ENCODE measurements at places on chromosomes 11 and 22.

GRCh38 chr11:12435264-12435663, 57.9 kb downstream of the PARVA start:
- no peak for DNase-seq

GRCh38 chr11:47271328-47271727, 1.4 kb downstream of the MADD start:
- peak; percentile 6 for DNase-seq

DNA sequence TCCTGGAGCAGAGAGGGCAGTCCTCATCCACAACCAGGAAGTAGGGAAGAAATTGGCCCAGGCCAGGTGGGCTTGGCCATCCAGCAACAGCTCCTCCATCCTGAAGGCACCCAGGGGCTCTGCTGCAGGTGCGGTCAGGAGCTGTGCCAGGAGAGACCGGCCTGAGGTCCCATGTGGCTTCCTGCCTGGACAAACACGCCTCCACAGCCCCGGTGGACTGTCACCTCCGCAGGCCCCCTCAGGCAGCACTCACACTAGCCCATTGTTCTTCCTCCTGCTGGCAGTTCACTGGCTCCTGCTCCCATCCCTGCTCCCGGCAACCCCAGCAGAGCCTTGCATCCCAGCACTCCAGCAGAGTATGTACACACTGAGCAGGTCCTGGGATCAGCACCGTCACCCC, 16.0 kb upstream of the POU2AF1 start:
- DNase-seq: no peak

DNA sequence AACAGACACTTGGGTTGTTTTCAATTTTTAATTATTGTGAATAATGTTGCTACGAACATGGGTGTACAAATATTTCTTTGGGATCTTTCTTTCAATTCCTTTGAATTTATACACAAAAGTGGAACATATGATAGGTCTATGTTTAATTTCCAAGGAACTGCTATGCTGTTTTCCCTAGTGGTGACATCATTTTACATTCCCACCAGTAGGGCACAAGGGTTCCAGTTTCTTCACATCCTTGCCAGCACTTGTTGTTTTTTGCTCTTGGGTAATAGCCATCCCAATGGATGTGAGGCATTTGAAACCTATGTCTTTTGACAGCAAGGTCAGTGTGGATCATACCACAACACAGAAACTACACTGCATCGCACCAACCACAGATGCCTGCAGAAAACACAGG, 41.8 kb upstream of the SCN3B start:
- no peak for DNase-seq

- no peak for DNase-seq
These were observed 42.6 kb downstream of the FAM83F start for GRCh38 chr22:40037320-40037719.

DNA sequence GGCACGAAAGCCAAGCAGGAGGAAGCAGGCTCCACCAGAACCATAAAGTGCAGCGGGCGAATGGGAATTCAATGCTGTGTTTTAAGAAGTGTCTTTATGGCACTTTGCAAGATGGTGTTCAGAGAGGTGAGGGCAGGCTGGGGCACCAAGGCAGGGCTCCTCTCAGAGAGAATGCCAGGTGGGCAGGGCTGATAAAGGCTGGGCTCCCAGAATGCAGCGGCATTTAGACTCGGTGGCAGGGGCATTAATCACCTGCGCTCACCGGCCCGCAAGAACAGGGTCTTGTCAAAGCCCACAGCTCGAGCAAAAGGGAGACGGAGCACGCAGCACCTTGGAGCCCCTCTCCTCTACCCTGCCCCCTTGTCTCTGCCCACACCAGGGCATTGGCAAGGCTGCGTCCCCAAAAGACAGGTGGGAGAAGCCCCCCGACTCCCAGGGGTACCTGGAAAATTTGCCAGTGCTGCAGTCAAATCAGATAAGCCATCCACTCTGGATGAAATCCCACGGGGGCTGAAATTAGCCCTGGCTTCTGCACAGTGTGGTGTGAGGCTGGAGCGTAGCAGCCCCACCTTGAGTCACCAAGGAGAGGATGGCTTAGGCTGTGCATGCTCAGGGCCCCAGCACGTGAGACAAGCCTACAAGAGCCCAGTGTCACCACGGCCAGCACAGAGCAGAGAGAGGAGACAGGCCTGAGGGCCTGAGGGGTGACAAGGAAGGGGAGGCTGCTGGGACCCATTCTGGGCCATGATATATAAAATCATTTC, 8.1 kb downstream of the MACROD1 start:
- no peak for DNase-seq

- no peak for DNase-seq
These were observed 16.2 kb upstream of the ARHGAP20 start for GRCh38 chr11:110728476-110728875.

DNA sequence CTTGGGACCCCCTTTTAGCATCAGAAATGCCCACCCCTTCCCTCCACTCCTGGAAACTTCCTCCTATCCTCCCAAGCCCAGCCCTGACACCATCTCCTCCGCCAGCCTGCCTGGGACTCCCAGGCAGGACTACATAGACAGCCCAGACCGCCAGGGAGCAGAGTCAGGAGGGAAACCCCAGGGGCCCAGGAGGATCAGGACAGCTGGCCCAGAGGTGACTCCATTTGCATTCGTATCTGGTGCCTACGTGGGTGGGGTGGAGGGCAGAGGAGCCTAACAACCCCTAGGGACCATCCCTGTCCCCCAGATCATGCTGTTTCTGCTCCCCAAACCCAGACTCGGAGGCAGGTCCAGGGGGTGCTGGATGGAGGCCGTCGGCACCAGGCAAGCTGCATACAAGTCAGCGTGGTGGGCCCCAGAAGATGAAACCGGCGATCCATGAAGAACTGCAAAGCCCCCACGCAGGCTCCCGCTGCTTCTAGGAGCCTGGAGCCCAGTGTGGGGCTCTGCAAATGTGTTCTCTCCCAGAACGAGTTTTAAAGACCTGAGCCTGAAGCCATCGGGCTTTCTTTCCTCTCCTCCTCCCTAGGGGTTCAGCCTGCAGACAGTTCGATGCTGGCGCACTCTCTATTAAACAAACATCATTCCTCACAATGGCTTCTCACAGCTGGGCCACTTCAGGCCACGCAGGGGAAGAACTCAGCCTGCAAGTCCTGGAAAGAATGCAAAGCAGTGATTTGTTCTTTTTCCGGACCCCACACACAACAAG, 1506.8 kb downstream of the BRD1 start:
- DNase-seq: no peak

- peak; percentile 77 for DNase-seq
These were observed 10.8 kb upstream of the OR51D1 start for GRCh38 chr11:4626207-4627099.

DNA sequence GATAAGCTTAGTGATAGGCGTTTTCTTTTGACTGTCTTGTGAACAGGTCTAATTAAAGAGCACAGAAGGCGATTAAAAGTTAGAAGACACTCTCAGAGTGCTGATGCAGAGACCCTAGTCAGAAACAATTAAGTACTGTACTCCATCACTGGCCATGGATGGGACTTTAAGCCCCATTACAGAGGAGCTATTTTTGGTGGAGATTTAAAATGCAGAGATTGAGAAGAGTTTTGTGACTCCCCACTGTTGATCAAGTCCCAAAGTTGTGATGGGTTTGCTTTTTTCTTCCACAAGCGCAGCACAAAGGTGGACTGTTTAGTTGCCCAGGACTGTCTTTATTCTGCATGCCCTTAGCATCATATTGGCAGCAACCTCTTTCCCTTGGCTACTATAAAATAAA, 978 bp downstream of the LUZP2 start:
- no peak for DNase-seq

- DNase-seq: no peak
These were observed 16.6 kb upstream of the BCR start for GRCh38 chr22:23163665-23164064.

- DNase-seq: no peak
These were observed 19.6 kb upstream of the POU2AF2 start for GRCh38 chr11:111225881-111226280.

DNA sequence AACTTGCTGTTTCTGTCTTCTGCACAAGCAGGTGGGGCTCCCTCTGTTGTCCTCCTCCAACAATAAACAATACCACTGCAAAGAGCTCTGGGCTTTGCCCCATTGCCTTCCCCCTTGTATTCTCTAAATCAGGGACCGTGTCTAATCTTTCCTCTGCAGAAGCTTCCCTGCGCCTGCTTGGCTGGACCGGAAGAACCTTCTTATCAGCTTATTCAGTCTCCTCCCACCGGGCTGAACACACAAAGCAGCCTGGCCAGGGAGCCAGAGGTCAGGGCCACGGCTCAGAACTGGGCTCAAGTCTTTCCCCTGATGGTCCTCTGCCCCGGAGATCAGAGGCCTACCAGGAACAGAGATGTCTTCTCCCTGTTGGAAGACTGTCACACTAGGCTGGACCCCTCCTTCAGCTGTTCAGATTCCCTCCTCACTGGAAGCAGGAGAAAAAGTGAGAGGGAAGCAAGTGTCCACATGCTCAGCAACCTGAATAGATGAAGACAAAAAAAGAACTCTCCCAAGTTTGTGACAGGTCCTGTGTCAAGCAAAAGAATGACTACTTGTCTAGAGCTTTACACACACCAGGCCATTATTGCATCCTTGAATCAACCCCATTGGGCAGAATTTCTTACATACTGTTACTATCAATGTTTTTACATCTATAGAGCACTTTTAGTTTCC, 63.7 kb downstream of the RAB30 start:
- peak; percentile 6 for DNase-seq

DNA sequence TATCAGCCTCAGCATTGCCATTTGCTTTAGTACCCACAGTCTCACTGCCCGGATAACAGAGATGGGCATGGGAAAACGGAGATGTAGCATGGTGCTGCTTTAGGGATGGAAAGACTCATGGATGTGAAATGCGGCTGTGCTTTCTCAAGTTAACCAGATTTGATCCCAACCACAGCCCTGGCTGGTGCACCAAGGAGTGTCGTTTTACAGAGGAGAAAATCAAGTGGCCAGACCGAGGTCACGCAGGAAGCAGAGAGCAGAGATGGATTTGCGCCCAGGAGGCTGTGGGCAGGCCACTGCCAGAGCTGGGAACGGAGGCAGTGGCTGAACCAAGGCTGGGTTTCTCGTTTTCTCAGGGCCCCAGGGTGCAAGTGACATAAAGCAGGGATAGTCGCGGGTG, 9.0 kb downstream of the MB start:
- no peak for DNase-seq

DNA sequence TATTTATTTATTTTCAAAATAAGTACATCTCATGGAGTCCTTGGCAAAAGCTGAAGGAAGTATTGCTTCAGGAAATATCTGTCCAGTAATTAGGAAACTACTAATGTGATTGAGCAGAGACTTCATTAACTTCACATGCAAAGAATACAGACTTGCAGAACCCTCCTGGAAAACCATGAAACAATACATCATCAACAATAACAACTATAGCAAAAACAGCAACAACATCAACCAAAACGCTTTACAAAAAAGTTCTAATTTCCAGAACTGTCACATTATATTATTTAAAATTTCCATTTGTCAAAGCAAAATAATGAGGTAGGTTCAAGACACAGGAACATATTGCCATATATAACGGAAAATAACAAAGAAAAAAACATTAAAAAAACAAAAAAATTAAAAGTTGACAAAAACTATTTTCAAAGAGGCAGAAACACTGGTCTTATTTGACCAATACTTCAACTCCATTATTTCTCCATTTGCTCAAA, 79.8 kb upstream of the TOP3B start:
- no peak for DNase-seq

DNA sequence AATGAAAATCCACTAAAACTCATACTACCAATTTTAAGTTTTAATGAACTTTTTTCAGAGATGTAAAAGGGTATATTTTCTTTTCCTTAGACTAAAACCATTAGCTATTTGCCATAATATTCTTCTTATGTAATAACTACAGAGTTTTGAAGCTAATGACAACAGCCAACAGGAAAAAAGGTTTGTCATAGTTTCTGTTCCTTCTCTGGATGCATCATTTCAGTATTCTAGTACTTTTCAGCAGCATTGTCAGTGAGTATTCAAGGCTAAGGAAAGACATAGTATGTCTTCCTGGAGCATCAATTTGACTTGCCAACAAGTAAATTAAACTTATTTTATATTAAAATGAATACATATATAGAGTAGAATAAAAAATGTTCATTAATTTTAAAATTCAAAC, 166.0 kb downstream of the METTL15 start:
- DNase-seq: no peak

DNA sequence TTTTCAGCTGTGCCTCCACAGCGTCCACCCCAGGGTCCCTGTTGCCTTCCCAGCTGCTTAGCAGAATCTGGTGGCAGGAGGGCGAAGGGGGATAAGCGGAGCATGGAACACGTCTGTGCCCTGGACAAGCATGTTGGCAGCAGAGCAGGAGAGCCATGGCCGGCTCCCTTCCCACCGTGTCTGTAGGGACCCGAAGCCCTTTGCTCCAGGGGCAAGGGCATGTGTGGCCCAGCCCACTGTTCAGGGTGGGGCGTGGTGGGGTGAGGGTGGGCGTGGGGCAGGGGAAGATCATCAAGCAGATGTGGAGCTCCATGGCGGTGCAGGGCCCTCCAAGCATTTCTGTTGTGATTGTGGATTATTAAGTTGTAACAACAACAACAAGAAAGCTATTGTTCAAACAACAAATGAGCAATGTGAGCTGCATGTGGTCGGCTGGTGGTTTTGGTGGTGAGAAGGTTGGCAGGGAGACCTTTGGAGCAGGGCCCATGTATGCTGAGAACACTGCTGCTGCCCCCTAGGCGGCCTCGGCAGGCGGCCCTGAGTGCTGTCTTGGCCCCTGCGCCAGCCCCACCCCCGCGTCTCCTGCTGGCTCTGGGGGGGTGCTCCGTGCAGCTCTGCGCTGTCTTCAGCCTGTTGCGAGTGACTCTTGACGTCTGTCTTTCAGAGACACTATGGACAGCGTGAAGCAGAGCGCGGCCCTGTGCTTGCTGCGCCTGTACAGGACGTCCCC, 50.9 kb downstream of the AP2A2 start:
- peak; percentile 31 for DNase-seq

DNA sequence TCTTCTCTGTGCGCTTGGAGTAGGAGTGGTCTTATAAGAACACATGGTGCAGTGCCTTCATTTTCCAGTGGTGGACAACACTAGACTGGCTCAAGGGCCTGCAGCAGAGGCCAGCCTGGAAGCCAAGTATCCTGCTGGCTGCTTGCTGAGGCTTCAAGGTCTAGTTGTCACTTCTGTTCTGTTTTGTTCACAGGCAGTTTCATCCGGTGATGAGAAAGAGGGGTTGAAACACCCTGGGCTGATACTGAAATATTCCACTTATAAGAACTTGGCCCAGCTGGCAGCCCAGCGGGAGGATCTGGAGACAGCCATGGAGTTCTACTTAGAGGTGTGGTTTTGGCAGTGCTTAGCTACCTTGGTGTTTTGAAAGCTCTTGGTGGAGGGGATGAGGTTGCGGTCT, 29.8 kb downstream of the CABIN1 start:
- DNase-seq: no peak

DNA sequence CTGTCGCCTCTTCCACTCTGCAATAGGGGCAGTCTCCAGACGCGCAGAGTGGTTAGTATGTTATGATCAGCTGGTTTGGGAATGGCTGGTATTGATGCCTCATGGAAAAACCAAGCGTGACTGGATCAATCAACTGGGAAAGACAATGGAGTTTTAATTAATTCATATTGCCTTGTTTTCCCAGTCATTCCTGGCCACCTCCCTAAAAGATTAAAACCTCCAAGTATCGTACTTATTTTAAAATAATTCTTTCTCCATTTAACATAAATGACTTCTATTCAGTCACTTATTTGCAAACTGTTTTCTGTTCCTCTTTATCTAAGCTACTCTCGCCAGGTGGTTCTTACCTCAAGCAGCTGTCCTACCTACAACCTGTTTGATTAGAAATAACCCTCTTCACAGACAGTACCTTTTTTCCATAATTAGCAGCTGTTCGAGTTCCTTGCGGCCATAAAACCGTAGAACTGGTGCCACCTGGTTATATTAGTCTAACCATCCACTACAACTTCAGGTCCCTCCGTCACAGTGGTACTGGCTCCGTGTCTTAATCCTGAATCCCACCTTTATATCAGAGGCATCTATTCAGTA, 898 bp downstream of the ZNF215 start:
- no peak for DNase-seq
